Psoas muscle (tissue), 8 donors: ENCODE measurements at places on chromosomes 2 and 18. TPM values are rescaled to one million over a fixed set of nuclear protein-coding genes. Genes with fewer than 3 reads are reported as not detected.

DNA sequence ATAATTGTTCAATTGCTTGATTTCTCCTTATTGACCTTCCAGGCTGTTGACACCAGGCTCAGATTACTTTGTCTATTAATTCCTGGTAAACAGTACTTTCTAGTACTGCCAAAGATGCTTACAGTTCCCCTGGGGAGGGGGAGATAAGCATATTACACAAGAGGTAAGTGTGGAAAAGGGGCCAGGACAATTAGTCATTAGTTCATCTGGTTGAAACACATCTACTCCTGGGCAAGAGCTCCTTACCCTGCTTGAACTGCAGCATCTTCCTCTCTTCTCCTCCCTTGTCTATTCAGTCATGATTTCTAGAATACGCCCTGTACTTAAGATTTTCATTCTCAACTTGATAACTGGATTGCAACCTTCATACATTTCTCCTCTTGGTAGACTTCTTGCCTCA, 10.4 kb upstream of the SPATS2L start:
- no peaks in the 10 kb centered on the region for H3K36me3 ChIP-seq
- H3K4me3 ChIP-seq, result no peak overlapping the region
- DNase-seq, result no peak

DNA sequence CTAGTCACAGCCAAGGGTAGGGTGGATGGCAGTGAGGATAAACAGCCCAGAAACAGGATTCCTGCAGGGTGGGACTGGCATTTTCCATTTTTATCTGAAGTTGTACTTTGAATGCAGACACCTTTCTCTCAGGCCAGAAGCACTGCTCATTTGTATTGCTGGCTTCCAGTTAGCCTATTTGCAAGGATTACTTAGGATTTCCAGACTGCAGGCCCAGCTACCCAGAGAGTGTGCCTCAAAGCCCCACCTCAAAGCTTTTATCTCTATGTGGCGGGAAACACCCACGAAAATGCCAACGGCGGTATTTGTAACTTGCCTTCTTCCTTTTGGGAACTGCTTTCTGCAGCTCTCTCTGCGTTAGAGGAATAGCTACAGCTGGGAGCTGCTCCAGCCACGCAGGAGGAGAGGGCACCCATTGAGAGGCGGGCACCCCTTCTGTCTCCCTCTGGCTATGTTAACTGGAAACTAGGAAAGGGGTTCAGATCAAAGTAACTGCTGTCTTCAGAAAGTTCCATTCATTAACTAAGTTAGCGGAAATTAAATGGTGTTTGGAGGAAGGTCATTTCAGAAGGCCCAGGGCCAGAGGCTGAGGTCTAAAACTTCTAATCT, 144.9 kb downstream of the TGIF1 start:
- H3K27me3 ChIP-seq, result no peaks in the 10 kb centered on the region
- H3K4me3 ChIP-seq, result peak overlapping the region; percentile 69
- H3K27ac ChIP-seq, result peak overlapping the region; percentile 94
- DNase-seq, result no peak

GRCh38 chr2:10613263-10613662, 76.5 kb downstream of the NOL10 start:
- DNase-seq, result no peak
- no peaks in the 10 kb centered on the region for H3K4me1 ChIP-seq
- H3K27ac ChIP-seq, result no peak overlapping the region
- H3K36me3 ChIP-seq, result no peaks in the 10 kb centered on the region
- H3K4me3 ChIP-seq, result no peak overlapping the region
- H3K27me3 ChIP-seq, result no peaks in the 10 kb centered on the region

DNA sequence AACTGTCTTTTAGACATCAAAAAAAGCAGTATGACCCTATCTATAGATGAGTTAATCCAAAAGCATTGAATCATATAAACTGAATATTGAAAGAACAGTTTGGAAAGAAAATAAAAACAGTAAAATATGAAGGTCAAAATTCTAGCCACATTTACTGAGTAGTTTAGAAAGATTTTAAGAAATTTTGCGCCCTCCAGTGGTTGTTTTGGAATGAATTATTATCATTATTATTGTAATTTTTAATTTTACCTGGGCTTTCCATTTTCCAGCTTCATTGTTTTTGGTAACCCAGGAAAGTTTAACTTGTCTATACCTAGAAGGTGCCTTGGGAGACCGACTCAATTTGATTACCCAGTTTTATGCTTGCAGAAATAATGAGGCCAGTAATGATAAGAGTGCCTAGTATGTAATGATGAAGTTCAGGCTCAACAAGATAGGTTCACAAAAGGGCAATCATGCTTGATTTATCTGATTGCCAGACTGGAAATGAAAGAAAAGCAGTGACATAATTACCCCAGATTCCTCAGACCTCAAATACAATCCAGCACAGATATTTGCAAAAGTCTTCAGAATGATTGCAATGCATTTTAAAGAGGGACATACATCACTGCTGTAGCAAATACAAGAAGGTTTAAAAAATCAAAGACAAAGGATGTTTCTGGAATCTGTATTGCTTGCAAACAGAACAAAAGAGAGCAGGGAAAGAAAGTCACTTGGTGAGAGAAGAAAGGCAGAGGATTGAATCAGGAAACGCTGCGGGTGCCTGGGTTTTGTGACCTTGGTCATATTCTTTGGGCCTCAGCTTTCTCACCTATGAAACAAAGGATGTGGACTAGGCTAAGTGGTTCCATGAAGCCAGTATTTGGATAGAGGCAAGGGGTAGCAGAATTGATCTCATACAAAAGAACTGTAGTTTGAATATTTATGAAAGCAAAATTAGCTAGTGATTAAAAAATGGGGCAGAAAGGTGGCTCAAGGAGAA, 153.8 kb downstream of the MAP2 start:
- DNase-seq, result no peak
- no peak overlapping the region for H3K27ac ChIP-seq
- no peak overlapping the region for H3K4me3 ChIP-seq
- H3K36me3 ChIP-seq, result no peaks in the 10 kb centered on the region
- no peaks in the 10 kb centered on the region for H3K4me1 ChIP-seq
- no peaks in the 10 kb centered on the region for H3K27me3 ChIP-seq

GRCh38 chr2:197926673-197927072, 122.3 kb downstream of the PLCL1 start:
- H3K4me1 ChIP-seq, result peaks cover 30% of the 10 kb centered on the region
- no peak overlapping the region for H3K4me3 ChIP-seq
- no peaks in the 10 kb centered on the region for H3K36me3 ChIP-seq
- no peak overlapping the region for H3K27ac ChIP-seq

The MLPH gene
- total RNA-seq, result 2.4 TPM
